Inflammatory macrophage treated with lipopolysaccharide for 4 hours (primary cell): ENCODE measurements at places on chromosomes 5 and 9.

DNA sequence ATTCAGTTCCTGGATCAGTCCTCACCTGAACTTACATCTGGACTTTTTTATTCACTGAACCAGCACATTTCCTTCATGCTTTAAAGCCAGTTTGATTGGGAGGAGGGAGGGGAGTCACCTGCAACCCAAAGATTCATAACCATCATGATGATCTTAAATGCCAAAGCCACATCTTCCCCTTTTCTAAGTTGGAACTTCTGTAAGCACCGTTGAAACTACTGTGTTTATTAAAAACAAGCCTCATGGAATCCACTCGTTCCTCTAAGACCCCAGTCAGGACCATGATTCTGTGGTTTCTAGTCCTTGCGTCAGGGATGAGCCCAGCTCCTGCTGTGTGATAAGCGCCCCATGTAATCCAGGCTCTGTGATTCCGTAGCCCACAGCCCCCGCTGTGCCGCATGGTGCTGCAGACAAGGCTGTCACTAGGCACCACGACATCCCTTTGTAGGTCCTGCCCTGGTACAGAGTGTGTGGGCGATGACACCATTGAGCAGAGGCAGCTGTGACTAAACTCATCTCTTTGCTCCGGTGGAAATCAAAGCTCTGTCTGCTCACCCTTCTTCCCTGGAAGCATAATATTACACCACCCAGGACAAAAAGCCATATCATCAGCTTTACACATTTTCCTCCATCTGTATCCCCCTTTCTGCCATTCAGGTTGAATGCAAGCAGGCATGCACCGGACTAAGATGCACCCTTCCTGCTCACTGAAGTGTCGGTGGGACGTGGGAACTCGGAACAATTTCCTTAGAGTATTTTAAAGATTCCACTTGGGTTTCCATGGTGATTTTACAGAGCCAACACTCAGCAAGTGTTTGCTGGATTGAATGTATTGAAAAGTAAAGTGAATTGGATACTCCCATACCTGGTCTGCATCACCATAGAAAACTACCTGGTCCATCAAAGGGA lies 132.0 kb upstream of the FSTL4 start:
- DNase-seq = no peak

DNA sequence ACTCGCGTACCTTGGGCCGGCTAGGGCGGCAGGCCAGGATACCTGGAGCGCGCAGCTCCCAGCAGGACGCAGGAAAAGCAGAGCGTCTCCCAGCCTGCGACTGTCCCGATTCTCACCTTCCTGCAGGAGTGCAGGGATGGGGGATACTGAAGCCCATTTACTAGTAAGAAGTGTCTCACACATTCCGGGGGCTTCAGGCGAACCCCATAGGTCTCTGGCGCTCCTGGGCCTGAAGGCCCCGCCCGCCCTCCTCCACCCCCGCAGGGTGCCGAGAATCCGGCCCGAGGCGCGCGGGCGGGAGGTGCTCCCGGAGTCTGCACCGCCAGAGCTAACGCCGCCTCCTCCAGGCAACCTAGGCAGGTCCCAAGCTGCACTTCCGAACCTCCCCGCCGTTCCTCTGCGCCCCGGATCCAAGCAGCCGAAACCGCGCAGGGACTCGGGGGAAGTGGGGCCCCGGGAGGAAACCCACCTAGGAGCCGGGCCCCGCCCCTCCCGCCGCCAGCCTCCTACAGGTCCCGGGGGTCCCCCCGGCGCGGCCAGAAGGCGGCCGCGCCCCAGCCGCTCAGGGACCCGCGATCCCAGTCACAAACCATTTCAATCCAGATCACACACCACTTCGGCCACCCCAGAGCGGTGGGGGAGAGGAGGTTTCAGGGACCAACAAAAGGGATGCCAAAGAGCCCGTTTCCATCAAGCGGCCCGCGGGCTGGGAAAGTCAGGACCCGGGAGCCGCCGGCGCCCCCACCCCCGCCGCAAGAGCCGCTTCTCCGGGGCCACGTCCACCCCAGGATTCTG lies 1.2 kb downstream of the ROR2 start:
- no peak for DNase-seq

DNA sequence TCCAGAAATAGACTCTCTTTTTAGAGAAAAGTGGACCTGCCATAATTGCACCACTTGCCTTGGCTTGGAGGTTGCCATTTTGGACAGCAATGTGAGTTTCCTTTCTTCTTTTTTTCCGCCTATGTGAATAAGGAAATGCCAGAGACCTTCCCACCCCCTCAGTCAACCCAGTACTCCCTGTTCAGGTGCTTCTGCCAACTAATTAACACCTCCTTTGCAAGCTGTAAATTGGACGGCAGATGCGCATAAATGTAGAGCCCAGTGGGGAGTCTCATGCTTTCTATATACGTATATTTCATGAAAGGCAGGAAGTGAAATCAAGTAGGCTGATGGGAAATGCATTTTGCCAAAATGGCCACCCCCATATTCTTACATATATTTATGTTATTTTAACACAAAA lies 269.8 kb upstream of the RFX3 start:
- no peak for DNase-seq

DNA sequence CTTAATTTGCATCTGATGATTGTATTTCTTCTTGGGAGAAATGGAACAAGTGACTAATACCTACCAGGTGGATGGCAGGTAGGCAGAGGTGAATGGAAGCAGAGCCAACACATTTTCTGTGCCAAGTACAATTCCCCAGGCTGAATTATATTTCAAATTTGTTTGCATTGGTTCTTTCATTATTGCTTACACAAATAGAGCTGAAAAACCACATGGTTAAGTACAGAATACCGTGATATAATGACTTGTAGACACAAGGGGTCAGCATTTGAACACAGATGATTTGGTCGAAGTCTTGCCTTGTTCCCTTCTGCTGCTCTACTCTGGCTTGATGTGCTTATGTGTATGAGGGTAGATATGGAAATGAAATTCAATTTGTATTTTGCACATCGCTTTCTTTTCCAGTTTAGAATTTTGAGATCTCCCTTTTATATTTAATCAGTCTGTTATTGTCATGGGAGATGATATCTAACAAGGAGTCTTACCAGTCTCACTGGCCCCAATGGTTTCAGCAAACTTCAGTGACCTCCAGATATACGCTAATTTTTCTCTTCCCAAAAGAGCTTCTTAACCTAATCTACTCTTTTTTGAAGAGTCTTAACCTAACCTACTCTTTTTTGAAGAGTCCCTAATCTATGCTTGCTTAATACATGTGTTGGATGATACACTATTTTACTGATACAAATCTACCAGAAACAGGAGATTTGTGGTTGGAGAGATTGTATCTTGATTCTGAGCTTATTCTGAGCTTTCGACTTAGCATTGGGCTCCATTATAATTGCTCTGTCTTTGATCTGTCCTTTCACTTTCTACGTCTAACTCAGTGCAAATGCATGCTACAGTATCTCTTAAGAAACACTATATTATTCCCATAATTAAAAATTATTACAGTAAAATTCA lies 88.1 kb downstream of the PCSK1 start:
- peak; percentile 60 for DNase-seq

GRCh38 chr5:150184990-150185912 lies 4.6 kb upstream of the SLC6A7 start:
- peak; percentile 82 for DNase-seq

DNA sequence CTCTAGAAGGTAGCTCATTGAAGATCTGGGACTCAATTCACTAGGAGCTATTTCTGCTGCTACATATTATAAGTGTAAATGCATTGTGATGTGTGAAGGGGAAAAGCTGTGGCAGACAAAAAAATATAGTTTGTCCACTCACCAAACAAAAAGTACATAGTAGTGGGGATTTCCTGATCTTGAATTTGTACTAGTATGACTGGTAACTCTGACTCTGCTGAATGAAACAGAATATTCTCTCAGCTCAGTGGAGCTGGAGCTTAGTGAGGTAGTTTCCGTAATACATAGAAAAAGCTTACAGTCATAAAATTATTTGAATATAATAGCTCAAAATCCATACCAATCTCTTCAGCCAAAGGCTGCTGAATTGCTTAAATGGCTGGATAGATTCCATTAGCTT lies 455.6 kb upstream of the CD180 start:
- no peak for DNase-seq

DNA sequence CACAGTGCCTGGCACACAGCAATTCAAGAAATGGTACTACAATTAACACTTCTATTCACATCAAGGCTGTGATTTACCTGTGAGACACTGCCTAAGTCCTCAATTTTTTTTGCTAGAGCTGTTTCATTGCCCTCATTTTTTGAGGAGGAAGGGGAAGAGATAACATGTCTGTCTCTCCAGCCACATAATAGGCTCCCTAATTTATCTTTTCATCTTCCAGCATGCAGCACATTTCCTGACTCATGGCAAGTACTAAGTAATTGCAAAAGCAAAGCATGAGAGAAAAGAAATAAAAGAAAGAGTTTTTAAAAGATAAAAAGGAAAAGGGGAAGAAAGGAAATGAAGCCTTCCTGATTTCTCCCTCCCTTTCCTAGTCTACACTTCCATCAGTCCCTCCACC lies 26.9 kb upstream of the RNF38 start:
- no peak for DNase-seq

DNA sequence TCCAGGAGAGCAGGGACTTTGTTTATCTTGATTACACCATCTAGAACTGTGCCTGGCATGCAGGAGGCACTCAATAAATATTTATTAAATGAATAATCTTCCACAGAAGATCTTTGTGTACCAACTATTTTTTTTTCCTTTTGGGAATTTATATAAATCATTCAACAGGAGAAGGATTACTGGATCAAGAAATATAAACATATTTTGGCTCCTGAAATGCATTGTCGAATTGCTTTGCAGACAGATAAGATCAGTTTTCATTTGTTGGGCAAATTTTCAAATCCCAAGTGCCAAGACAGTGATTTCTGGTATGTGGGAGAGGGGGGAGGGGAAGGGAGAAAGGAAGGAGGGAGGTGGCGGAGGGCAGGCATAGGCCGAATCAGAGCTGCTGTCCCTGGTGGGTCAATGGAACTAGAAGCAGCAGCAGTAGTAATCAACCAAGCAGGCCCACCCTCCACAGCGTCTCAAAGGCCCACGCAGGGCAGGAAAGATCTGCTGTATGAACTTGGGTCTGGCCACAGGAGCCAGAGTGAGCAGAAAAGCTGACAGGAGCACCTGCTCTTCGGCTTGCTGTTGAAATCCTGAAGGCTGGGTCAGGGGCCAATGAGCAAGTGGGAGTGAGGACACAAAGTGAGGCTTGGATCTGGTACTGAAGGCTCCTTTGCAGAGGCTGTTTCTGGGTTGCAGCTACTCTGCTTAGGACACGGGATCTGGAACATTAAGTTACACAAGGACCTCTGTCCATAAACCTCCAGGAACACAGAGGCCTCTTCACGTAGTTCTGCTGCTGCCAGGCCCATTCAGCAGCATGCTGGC lies 15.8 kb upstream of the TRAF1 start:
- no peak for DNase-seq

DNA sequence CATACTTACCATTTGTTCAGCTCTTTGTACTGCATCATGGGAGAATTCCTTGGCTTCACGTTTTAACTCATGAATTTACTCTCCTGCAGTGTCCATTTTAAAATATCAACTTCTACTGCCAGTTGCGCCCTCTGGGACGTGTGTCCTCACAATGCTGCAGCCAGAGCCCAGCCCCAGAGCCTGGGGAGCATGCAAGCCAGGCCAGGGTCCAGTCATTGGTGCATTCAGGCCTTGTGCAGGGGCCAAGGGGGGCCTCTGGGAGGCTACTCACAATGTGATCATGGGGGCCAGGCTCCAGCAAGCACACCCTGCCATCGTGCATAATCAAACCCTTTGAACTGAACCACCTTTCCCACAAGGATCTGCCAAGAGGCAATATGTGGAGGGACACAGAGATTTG lies 105.6 kb upstream of the CCDC112 start:
- no peak for DNase-seq

DNA sequence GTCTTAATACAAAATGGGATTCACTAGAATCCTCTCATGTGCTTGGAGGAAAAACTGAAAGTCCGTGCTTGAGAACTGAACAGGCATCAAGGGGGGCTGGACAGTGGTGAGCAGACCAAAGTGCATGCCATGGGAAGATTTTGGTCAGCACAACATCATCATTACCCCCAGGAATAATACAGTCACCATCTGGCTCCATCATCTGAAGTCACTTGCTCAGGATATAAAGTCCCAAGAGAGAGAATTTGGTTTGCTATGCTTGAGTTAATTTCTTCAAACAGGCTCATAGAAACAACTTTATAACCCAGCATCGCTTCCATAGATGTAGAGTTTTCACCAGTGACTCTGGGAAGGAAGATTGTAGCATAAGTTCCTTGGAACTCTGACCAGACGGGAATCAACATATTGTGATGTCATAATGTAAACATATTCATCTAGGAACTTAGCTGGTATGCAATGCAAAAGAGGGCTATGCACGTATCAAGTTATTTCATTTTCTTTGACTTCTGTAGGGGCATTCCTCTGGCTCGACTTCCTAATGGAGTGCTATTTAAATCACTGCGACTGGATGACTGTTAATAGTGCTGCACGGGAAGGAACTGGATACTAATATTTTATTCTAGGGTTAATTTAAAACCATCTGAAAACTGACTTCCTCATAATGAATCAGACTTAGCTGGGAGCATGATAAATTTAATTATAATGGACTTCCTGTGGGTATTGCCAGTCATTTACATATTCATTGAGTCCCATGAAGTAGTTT lies 145.2 kb downstream of the MTRR start:
- no peak for DNase-seq

DNA sequence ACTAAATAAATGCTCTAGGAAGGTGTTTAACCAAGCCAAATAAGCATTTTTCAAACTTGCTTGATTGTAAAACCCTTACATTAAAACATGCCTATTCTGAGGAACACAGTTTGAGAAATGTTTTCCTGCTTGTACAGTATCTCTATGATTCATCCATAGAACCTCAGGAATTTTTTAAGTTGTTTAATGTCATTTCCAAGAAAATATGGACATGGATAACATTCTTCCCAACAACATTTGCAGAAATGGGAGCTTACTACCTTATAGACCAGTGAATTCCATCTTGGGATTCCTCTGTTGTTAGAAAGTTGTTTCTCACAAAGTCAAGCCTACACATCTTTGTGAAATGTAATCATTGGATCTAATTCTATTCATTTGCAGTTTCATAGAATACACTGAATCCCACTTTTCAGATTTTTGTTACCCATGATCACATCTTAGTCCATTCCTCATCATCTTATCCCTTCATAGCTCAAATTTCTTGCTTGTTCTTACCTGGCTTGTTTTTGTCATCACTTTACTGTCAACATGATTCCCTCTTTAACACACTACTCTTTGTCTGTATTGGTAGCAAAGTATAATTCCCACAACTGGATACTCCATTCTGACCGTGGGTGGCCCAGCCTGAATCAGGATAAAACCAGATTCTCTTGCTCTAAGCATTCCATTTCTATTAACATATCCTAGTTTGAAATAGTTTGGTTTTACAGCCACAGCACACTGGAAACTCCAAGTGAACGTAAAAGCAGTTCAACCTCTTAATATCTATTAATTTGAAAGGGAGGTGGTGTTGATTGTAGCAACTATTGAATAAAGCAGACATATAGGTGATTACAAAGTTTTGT lies 49.4 kb upstream of the PAPPA start:
- DNase-seq = no peak
